ENCODE measurements at places on chromosomes 5 and 9.

DNA sequence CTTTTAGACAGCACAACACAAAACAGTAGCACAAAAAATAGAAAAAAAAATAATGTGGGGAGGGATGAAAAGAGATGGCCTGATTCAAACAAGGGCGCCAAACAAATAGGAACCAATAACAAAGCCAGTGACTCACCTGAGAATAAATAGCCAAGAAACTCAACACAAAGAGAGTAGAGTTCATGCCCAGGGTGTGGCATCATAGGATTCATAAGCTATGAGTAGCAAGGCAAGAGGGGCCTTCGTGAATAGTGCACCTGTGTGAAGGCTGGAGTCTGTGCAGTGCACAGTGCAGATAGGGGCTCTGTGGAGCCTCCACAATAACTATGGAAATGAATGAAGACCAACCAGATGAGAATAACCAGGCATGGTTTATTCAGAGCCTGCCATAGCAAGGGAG is 541.7 kb downstream of the SPOCK1 start:
- no peak for DNase-seq

DNA sequence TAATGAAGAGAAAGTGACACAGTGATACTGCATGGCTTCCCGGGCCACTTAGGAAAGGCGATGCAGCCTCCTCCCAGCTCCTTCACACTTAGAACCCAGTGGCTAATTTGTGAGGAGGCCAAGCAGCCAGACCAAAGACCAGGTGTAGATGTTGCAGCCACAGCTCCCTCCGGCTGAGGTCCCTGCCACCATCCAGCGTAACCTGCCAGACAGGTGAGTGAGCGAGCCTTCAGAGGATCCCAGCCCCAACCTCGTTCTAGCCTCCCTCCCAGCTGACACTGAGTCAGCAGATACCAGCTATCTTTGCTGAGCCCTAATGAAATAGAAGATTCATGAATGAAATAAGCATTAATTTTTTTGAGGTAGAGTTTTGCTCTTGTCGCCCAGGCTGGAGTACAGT is 59.7 kb downstream of the COL23A1 start:
- DNase-seq: peak; percentile 9

- DNase-seq: no peak
Measured at GRCh38 chr5:115087951-115088350, 81.8 kb downstream of the TRIM36 start.

DNA sequence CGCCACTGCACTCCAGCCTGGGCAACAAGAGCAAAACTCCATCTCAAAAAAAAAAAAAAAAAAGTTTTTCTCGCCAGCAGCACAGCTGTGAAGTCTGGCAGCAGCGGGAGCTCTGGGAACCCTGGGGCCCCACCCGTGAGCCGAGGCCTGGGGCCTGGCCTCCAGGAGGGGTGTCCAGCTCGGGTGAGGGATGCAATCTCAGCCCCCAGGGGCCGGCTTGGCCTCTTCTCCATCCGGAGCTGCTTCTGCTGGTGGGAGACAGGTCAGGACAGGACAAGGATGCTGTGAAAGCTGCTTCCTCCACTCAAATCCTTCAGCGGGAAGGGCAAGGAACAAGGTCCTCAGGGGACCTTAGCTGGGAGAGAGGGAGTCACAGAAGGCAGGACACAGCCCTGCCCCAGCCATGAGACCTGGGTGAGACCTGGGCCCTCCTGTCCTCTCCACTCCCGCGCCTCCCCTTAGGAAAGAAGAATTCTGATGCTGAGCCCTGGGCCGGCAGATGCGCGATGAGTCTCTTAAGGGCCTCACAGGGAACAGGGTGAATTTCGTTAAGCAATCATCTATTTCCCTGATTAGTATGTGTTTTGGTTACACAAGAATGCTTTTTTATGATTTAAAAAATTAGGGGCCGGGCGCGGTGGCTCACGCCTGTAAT is 30.6 kb downstream of the PLPP7 start:
- no peak for DNase-seq

GRCh38 chr5:24645483-24645882 is 705 bp upstream of the CDH10 start:
- no peak for DNase-seq

DNA sequence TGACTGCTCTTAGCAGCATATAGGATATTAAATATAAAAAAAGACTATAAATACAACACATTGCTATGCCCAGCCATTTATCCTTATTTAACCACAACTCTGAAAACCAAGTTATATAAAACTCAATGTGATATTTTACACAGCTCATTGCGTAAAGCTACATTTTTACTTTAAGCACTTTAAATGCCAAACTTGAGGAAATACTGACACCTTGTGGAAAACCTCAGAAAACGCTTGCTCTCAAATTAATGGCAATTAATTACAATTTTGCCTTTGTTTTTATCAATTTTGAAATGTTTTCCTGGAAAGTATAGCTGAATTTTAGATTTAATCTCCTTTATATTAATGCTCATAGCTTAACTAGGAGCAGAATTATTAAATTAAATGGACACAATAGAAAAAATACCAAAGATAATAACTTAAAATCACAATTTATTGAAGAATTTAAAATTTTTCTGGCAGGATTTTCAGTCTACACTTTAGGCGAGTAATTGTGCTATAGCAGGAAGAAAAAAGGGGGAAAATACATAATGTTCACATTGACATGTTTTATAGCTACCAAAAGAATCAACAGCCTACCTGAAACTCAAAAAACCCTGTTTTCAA is 25.2 kb upstream of the PLAC8L1 start:
- DNase-seq: peak; percentile 18

- peak; percentile 59 for DNase-seq
Measured at GRCh38 chr5:159469496-159470372, 139.4 kb upstream of the IL12B start.

DNA sequence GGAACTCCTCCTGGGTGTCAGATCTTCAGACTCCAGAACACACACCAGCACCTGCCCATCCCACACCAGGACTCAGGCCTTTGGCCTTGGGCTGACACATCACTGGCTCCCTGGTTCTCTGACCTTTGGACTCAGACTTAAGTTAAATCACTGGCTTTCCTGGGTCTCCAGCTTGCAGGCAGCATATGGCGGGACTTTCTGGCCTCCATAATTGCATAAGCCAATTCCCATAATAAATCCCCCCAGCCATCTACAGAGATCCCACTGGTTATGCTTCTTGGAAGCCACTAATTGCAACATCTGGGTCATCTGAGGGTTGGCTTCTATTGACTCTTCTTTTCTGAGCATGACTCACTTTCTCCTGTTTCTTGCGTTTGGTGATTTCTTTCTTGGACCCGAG is 80.3 kb upstream of the SARDH start:
- no peak for DNase-seq
